ENCODE measurements at places on chromosomes 6 and 20. TPM values are rescaled to one million over a fixed set of nuclear protein-coding genes. Genes with fewer than 3 reads are reported as not detected.

RIMS4 gene
- 2.4 TPM for total RNA-seq

MEI4 gene
- not detected for total RNA-seq

ALDH5A1 gene
- total RNA-seq: 6.7 TPM

RAMACL gene
- total RNA-seq: 0.09 TPM

ZDHHC14 gene
- total RNA-seq: 2.8 TPM

LCA5 gene
- total RNA-seq: 0.39 TPM

MAP7 gene
- total RNA-seq: 25.7 TPM

FAM135A gene
- total RNA-seq: 16.1 TPM

SLC22A3 gene
- total RNA-seq: 59.2 TPM

MYO6 gene
- 6.1 TPM for total RNA-seq

All from A549 treated with dexamethasone at 1 μM for 4 hours (cell line).